Tibial nerve (tissue), 4 donors: ENCODE measurements at places on chromosomes 16 and 17. TPM values are rescaled to one million over a fixed set of nuclear protein-coding genes. Genes with fewer than 3 reads are reported as not detected.

Gene SDF2
- 33.1 TPM for total RNA-seq

Gene KRTAP4-4
- not detected for total RNA-seq

Gene KCNG4
- not detected for total RNA-seq

Gene DNAAF1
- total RNA-seq: 0.90 TPM

Gene TMED6
- not detected for total RNA-seq

Gene ZNF174
- total RNA-seq: 12.0 TPM

Gene TEDC2
- total RNA-seq: 1.3 TPM

Gene ATP2A1
- 0.90 TPM for total RNA-seq

- peaks cover 30% of the 10 kb centered on the region for H3K4me1 ChIP-seq
- peaks cover 29% of the 10 kb centered on the region for H3K36me3 ChIP-seq
- H3K27me3 ChIP-seq: no peaks in the 10 kb centered on the region
Measured at GRCh38 chr17:38848557-38848891, 5.0 kb downstream of the RPL23 start.

- H3K4me1 ChIP-seq: no peaks in the 10 kb centered on the region
- H3K4me3 ChIP-seq: no peak overlapping the region
- no peaks in the 10 kb centered on the region for H3K27me3 ChIP-seq
- DNase-seq: no peak
- H3K36me3 ChIP-seq: no peaks in the 10 kb centered on the region
Measured at GRCh38 chr16:46937536-46937935, 35.9 kb downstream of the DNAJA2 start.

GRCh38 chr17:59826706-59827453 lies 65.9 kb downstream of the TUBD1 start:
- no peak for DNase-seq
- no peaks in the 10 kb centered on the region for H3K27me3 ChIP-seq
- H3K4me3 ChIP-seq: no peak overlapping the region
- peak overlapping the region; percentile 91 for H3K27ac ChIP-seq
- H3K36me3 ChIP-seq: no peaks in the 10 kb centered on the region

DNA sequence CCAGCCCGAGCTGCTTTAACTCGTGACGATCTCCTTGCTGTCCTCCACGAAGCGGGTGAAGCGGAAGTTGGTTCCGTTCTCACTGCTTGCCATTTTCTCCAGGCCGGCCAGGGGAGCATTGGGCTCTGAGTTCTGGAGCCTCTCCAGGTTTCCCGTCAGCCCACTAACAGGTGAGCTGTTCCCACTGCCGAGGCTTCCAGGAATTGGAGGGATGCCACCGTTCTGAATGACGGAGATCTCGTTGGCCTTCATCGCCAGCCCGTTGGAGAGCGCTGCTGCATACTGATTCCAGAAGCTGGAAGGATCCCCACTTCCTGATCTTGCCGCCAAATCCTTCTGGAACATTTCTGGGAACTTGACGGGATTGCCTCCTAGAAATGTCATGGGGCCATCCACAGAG lies 14.0 kb downstream of the SALL1 start:
- H3K27ac ChIP-seq: no peak overlapping the region
- H3K27me3 ChIP-seq: peaks cover 48% of the 10 kb centered on the region
- no peaks in the 10 kb centered on the region for H3K4me1 ChIP-seq
- no peak for DNase-seq
- H3K36me3 ChIP-seq: no peaks in the 10 kb centered on the region

GRCh38 chr16:51236583-51236982 lies 85.5 kb upstream of the SALL1 start:
- no peak for DNase-seq
- H3K36me3 ChIP-seq: no peaks in the 10 kb centered on the region
- H3K27ac ChIP-seq: no peak overlapping the region
- H3K27me3 ChIP-seq: no peaks in the 10 kb centered on the region
- no peaks in the 10 kb centered on the region for H3K4me1 ChIP-seq
- H3K4me3 ChIP-seq: no peak overlapping the region

DNA sequence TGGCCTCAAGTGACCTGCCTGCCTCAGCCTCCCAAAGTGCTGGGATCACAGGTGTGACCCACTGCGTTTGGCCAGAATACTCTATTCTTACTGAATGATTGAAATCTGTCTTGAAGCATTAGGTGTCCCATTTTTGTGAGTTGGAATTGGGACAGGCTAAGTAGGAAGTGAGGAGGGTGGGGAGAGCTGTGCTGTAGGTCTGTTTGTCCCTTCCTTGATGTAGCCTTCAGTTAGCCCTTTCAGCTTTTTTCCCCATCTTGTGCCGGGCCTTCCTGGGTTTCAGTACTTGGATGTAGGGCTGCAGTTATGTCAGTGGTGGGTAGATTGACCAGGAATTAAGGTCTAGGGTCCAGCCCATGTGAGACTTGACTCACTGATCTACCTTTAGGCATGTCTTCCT lies 8.7 kb downstream of the PYCARD start:
- H3K4me3 ChIP-seq: no peak overlapping the region
- no peak for DNase-seq
- no peak overlapping the region for H3K27ac ChIP-seq
- peaks cover 99% of the 10 kb centered on the region for H3K36me3 ChIP-seq
- no peaks in the 10 kb centered on the region for H3K27me3 ChIP-seq
- H3K4me1 ChIP-seq: no peaks in the 10 kb centered on the region

GRCh38 chr17:59335685-59336084 lies 4.2 kb downstream of the YPEL2 start:
- H3K4me3 ChIP-seq: no peak overlapping the region
- H3K36me3 ChIP-seq: no peaks in the 10 kb centered on the region
- no peak for DNase-seq

DNA sequence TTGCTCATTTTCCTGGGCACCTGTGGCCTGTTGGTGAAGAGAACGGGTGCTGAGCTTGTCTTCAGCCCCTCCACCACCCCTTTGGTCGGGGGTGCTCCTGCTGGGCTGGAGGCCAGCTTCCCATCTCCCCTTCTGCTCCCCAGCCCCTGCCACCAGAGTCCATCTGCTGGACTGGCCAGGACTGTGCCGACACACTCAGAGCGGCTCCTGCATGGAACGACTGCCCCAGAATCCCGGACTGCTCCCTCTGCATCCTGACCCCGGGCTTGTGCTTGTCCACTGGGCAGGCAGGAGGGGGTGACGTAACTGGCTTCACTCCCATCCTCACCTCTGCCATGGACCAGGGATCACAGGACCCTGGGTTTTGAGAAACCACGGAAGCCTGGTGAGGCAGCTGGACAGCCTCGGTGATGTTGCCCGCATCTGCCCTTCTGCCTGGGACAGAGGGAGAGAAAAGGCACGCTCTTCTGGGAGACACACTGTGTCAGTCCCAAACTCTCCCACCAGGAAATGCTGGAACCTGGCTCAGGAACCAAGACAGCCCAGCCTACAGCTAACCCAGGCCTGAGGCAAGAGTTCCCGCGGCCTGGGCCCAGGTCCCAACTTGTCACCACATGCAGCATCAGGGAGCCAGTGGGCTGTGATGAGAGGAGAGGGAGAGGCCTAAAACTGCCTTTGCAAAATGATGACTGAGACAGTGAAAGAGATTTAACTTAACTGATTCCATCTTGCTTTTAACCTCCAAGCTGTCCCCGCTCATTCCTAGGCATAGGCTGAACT lies 16.1 kb upstream of the GSDMA start:
- H3K27me3 ChIP-seq: no peaks in the 10 kb centered on the region
- H3K36me3 ChIP-seq: no peaks in the 10 kb centered on the region
- no peaks in the 10 kb centered on the region for H3K4me1 ChIP-seq
- no peak for DNase-seq
- H3K27ac ChIP-seq: no peak overlapping the region

- H3K4me1 ChIP-seq: no peaks in the 10 kb centered on the region
- peak overlapping the region; percentile 49 for H3K4me3 ChIP-seq
- H3K27ac ChIP-seq: peak overlapping the region; percentile 66
- H3K36me3 ChIP-seq: peaks cover 13% of the 10 kb centered on the region
Measured at GRCh38 chr17:74214484-74215341, 1.3 kb downstream of the TTYH2 start.

DNA sequence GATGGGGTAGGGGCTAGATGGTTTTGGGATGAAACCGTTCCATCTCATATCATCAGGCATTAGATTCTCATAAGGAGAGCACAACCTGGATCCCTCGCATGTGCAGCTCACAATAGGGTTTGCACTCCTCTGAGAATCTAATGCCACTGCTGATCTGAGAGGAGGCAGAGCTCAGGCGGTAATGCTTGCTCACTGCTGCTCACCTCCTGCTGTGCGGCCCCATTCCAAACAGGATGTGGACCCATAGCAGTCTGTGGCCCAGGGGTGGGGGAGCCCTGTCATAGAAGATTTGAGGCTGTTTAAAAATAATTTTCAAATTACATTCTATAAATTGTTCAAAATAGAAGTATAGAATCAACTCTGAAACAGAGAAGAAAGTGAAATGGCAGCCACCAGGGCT lies 50.8 kb downstream of the PHKB start:
- H3K27me3 ChIP-seq: no peaks in the 10 kb centered on the region
- no peak for DNase-seq
- H3K36me3 ChIP-seq: peaks cover 6% of the 10 kb centered on the region
- no peak overlapping the region for H3K4me3 ChIP-seq
- H3K27ac ChIP-seq: no peak overlapping the region
- H3K4me1 ChIP-seq: no peaks in the 10 kb centered on the region

GRCh38 chr16:51359141-51359955 lies 208.3 kb upstream of the SALL1 start:
- no peaks in the 10 kb centered on the region for H3K4me1 ChIP-seq
- no peak overlapping the region for H3K27ac ChIP-seq
- no peaks in the 10 kb centered on the region for H3K27me3 ChIP-seq
- peak; percentile 49 for DNase-seq
- no peaks in the 10 kb centered on the region for H3K36me3 ChIP-seq

GRCh38 chr17:3912827-3913226 lies 3.4 kb downstream of the P2RX1 start:
- H3K27me3 ChIP-seq: no peaks in the 10 kb centered on the region
- no peak overlapping the region for H3K27ac ChIP-seq
- no peak for DNase-seq
- peaks cover 31% of the 10 kb centered on the region for H3K4me1 ChIP-seq
- no peaks in the 10 kb centered on the region for H3K36me3 ChIP-seq

- H3K4me1 ChIP-seq: no peaks in the 10 kb centered on the region
- no peak overlapping the region for H3K27ac ChIP-seq
- H3K36me3 ChIP-seq: no peaks in the 10 kb centered on the region
- no peak for DNase-seq
- H3K4me3 ChIP-seq: no peak overlapping the region
- no peaks in the 10 kb centered on the region for H3K27me3 ChIP-seq
Measured at GRCh38 chr16:34054137-34054536, 594.7 kb downstream of the TP53TG3F start.

DNA sequence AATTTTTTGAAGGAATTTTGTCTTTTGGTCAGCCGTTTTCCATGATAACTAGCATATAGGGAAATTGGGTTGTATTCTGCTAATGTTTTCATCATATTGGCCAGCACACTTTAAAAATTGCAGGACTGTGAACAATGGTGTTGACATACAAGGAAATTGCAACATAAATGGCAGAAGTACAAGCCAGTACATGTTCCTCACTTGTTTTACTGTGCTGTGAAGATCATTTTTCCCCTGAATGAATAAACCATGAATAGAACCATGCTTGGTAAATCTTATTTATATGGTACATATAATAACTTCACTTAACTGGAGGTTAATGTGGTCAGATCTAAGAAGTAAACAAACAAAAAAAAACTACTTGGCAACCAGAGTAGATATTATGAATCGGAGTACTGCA lies 22.8 kb downstream of the OMG start:
- H3K27ac ChIP-seq: peak overlapping the region; percentile 38
- no peaks in the 10 kb centered on the region for H3K27me3 ChIP-seq

GRCh38 chr16:22065252-22065651 lies 27.1 kb upstream of the VWA3A start:
- no peak overlapping the region for H3K27ac ChIP-seq
- H3K36me3 ChIP-seq: peaks cover 16% of the 10 kb centered on the region
- H3K27me3 ChIP-seq: no peaks in the 10 kb centered on the region
- DNase-seq: no peak
- no peaks in the 10 kb centered on the region for H3K4me1 ChIP-seq
- no peak overlapping the region for H3K4me3 ChIP-seq
